ENCODE measurements at places on chromosomes 13 and 19. TPM values are rescaled to one million over a fixed set of nuclear protein-coding genes. Genes with fewer than 3 reads are reported as not detected.

- no peaks in the 10 kb centered on the region for H3K36me3 ChIP-seq
- no peak for DNase-seq
- H3K27ac ChIP-seq = no peak overlapping the region
- no peak overlapping the region for H3K4me3 ChIP-seq
- no peaks in the 10 kb centered on the region for H3K27me3 ChIP-seq
Observed at GRCh38 chr19:28644169-28644775, 568.7 kb downstream of the UQCRFS1 start.

DNA sequence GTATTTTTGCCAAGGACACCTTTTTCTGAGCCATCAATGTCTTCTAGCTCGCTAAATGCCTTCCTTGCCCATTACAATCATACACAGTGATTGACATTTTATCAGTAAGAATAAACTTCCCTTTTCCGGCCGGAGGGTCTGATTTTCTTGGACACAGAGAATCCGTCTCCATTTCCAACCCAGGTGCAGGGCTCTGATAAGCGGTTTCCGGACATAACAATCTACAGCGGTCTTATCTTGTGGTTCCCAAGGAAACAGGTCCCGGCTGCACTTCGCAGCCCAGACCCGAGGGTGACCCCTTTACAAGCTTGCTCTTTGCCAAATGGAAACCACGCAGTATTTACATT is 5.1 kb upstream of the ZNF77 start:
- H3K4me3 ChIP-seq = peak overlapping the region; percentile 91
- peaks cover 24% of the 10 kb centered on the region for H3K4me1 ChIP-seq
- H3K36me3 ChIP-seq = peaks cover 3% of the 10 kb centered on the region
- H3K27ac ChIP-seq = peak overlapping the region; percentile 93

GRCh38 chr19:46571495-46571894 is 29.6 kb upstream of the CALM3 start:
- peaks cover 7% of the 10 kb centered on the region for H3K4me1 ChIP-seq
- H3K27me3 ChIP-seq = peaks cover 3% of the 10 kb centered on the region
- H3K27ac ChIP-seq = no peak overlapping the region
- peaks cover 3% of the 10 kb centered on the region for H3K36me3 ChIP-seq
- H3K4me3 ChIP-seq = no peak overlapping the region
- DNase-seq = no peak

- peaks cover 12% of the 10 kb centered on the region for H3K36me3 ChIP-seq
- H3K4me3 ChIP-seq = no peak overlapping the region
- H3K4me1 ChIP-seq = peaks cover 4% of the 10 kb centered on the region
- peaks cover 41% of the 10 kb centered on the region for H3K27me3 ChIP-seq
Observed at GRCh38 chr13:33006134-33006533, 10.1 kb upstream of the KL start.

GRCh38 chr13:80572308-80572922 is 231.5 kb upstream of the SPRY2 start:
- H3K36me3 ChIP-seq = no peaks in the 10 kb centered on the region
- H3K4me1 ChIP-seq = no peaks in the 10 kb centered on the region
- no peak overlapping the region for H3K27ac ChIP-seq

CHAMP1 gene
- total RNA-seq = 30.5 TPM

SLC25A41 gene
- total RNA-seq = 0.91 TPM

SLITRK1 gene
- not detected for total RNA-seq

MED29 gene
- 39.0 TPM for total RNA-seq

TEX101 gene
- total RNA-seq = not detected

KANK3 gene
- 4.5 TPM for total RNA-seq

FBXO27 gene
- total RNA-seq = not detected

DNA sequence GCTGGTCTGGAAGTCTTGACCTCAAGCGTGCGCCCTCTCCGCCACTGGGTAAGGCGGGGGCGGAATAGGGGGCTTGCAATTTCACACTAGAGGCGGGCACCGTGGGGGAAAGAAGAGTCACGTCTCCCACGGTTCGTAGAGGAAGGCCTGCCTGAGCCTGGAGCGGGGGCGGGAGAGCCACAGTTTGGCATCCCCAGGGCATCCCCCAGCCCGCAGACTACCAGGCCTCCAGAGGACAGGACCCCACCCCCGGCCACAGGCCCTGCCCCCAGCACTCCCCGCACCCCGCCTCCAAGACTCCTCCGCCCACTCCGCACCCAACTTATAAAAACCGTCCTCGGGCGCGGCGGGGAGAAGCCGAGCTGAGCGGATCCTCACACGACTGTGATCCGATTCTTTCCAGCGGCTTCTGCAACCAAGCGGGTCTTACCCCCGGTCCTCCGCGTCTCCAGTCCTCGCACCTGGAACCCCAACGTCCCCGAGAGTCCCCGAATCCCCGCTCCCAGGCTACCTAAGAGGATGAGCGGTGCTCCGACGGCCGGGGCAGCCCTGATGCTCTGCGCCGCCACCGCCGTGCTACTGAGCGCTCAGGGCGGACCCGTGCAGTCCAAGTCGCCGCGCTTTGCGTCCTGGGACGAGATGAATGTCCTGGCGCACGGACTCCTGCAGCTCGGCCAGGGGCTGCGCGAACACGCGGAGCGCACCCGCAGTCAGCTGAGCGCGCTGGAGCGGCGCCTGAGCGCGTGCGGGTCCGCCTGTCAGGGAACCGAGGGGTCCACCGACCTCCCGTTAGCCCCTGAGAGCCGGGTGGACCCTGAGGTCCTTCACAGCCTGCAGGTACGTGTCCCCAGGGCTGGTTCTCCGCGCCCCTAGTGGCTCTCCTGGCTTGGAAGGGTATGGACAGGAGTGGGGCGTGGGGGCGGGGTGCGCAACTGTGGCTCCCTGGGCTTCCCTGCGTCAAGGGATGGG is at the start of gene ANGPTL4:
Gene ANGPTL4 (plus strand): TSS at position 353 of the 969 bp plus-strand sequence. CDS start 167 bp downstream, at position 520.
- peak within 1 kb of the TSS; percentile 87 for H3K4me3 ChIP-seq
- H3K36me3 ChIP-seq = peaks cover 2% of the 10 kb centered on the region
- peaks cover 13% of the 10 kb centered on the region for H3K4me1 ChIP-seq
- peak within 1 kb of the TSS; percentile 76 for H3K27ac ChIP-seq

CPB2 gene
- not detected for total RNA-seq
